Epithelial cell of alveolus of lung (primary cell): ENCODE measurements at places on chromosomes 2 and 18. TPM values are rescaled to one million over a fixed set of nuclear protein-coding genes. Genes with fewer than 3 reads are reported as not detected.

Gene CFAP65
- not detected in 2 replicates for total RNA-seq

Gene TWSG1
- total RNA-seq, result 95.9 and 113 TPM in 2 replicates

Gene ADD2
- total RNA-seq, result 0.88 and 1.4 TPM in 2 replicates

Gene CLEC4F
- not detected in 2 replicates for total RNA-seq

Gene ERCC3
- total RNA-seq, result 22.2 and 25.6 TPM in 2 replicates

Gene DIPK1C
- total RNA-seq, result not detected in 2 replicates

Gene SPP2
- not detected in 2 replicates for total RNA-seq

Gene MYCN
- total RNA-seq, result 0.32 TPM in 1 of 2 replicates, not detected in the other
